ENCODE measurements at places on chromosomes 3 and 15.

- DNase-seq: no peak
Measured at GRCh38 chr15:86852741-86853140, 773.1 kb downstream of the AGBL1 start.

- DNase-seq: no peak
Measured at GRCh38 chr3:123140550-123140949, 61.2 kb upstream of the SEC22A start.

DNA sequence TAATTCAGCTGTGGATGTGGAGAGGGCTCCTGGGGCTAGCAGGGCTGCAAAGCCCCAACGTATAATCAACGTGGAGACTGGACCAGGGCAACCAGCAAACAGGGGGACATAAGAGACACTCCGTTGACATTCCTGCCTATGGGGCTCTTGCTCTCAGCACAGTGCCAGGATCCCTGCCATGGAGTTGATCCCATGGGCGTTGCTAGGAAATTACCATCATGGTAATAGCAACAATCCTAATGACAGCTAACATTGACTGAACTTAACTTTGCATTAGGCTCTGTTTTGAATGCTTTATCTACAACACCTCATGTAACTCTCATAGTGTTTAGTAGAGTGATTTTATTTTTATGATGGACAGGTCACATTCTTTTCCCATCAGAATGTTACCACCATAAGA lies 16.9 kb downstream of the GASK1A start:
- no peak for DNase-seq

GRCh38 chr3:167162083-167162482 lies 218.0 kb downstream of the ZBBX start:
- DNase-seq: no peak

- no peak for DNase-seq
Measured at GRCh38 chr3:71582612-71583565, 639 bp downstream of the FOXP1 start.

- no peak for DNase-seq
Measured at GRCh38 chr3:46811615-46812236, 51.5 kb downstream of the MYL3 start.

DNA sequence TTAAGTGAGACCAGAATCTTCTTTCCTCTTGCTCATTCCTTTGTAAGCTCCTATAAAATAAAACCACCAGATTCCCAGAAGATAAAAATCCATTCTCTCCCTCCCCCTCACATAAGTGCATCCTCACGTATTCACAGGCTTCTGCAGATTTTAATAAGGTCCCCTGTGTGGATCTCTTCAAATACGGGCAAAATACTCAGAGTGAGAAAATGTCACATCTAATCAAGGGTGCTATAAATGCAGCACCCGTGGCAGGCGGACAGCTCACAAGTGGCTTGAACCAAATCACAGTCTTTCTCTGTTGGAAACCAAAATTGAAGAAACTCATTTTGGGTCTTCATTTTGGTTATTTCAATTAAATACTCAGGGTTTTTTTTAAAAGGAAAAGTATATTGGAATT lies 212.9 kb upstream of the CMC1 start:
- no peak for DNase-seq

- DNase-seq: no peak
Measured at GRCh38 chr3:32712506-32713055, 27.6 kb downstream of the CNOT10 start.

DNA sequence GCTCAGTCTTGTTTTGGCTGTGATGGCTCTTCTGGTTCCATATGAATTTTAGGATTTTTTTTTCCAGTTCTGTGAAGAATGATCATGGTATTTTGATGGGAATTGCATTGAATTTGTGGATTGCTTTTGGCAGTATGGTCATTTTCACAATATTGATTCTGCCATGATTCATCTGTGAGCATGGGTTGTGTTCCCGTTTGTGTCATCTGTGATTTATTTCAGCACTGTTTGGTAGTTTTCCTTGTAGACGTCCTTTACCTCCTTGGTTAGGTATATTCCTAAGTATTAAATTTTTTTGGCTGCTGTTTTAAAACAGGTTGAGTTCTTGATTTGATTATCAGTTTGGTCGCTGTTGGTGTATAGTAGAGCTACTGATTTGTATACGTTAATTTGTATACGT lies 18.5 kb downstream of the TCF12 start:
- no peak for DNase-seq

DNA sequence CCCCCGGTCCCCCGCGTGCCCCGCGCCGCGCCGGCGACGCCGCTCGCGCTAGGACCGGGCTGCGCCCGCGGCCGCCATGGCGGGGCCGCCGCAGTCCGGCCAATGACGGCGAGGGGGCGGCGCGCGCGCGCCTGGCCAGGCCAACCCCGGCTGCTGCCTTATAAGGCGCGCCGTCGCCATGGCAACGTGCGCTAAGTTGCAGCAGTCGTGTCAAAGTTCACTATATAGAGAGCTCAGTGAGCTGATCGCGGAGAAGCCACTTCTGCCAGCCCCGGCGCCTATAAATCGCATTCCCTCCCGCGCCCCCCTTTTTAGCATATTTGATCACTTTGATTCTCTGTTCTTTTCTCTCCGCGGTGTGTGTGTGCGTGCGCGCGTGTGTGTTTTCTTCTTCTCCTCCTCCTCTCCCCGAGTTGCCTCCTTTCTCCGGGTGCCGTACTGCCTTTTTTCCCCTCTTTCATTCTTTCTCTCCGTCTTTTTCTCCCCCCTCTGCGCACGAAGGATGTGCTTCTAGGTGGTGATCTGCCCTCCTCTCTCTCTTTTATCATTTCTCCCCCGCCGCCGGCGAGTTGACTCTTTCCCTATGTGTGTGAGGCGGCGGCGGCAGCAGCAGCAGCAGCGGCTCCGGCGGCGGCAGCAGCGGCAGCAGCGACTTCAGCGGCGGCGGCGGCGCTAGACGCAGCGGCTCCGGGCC lies at the start of gene NR2F2:
Gene NR2F2 (plus strand): TSS at position 251 of the 694 bp plus-strand sequence. CDS start 1,406 bp downstream, outside the sequence.
- DNase-seq: peak; percentile 86

GRCh38 chr3:39755100-39755499 lies 54.3 kb upstream of the MYRIP start:
- no peak for DNase-seq

GRCh38 chr15:66955001-66955516 lies 110.3 kb upstream of the SMAD3 start:
- DNase-seq: no peak

GRCh38 chr3:16277471-16277870 lies 12.5 kb downstream of the OXNAD1 start:
- no peak for DNase-seq

DNA sequence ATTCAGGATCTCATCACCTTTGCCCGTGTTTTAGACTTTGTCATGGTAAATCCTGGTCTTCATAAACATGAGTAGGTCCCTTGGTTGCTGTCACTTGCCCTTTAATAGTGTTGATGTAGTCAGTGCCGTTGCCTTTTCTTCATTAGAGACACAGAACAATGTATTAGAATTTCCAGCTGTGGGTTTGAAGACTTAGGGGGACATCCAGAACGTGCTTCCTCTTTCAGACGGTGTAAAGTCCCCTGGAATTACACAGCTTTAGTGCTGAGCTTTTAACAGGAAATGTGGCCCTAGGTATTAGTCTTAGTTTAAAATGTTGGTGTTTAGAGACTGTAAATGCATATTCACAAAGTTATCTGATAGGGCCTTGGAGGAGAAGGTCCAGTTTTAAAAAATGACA lies 8.8 kb upstream of the LRCH3 start:
- DNase-seq: no peak

- no peak for DNase-seq
Measured at GRCh38 chr3:146468234-146468633, 1.1 kb downstream of the PLSCR2 start.

DNA sequence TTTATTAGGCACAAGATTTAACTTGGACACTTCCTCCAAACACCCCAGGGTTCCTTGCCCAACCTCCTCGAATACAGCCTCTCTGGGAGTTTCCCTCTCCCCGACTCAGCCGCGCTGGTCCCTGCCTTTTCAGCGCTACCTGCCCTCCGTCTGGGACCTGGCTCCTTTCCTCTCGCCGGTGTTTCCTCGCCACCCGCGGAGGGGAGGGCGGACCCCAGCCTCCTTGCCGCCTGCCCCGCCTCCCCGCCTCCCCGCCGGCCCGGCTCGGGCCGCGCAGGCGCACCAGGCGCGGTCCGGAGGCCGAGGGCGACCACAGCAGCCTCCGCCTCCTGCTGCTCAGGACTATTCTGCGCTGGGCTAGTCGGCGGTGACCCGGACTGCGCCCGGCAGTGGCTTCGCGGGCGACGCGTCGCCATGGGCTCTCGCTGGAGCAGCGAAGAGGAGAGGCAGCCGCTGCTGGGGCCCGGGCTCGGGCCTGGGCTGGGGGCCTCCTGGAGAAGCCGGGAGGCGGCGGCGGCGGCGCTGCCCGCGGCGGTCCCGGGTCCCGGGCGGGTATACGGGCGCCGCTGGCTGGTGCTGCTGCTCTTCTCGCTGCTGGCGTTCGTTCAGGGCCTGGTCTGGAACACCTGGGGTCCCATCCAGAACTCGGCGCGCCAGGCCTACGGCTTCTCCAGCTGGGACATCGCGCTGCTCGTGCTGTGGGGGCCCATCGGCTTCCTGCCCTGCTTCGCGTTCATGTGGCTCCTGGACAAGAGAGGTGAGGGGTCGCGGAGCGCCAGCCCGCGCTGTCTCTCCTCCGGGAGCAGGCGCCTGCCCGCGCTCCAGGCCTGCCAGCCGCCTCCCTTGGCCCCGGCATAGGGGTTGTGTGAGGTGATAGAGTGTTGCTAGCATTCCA lies at the start of gene SLC49A4:
Gene SLC49A4 (plus strand): TSS at position 291 of the 895 bp plus-strand sequence. CDS start 124 bp downstream, at position 415.
- DNase-seq: no peak

DNA sequence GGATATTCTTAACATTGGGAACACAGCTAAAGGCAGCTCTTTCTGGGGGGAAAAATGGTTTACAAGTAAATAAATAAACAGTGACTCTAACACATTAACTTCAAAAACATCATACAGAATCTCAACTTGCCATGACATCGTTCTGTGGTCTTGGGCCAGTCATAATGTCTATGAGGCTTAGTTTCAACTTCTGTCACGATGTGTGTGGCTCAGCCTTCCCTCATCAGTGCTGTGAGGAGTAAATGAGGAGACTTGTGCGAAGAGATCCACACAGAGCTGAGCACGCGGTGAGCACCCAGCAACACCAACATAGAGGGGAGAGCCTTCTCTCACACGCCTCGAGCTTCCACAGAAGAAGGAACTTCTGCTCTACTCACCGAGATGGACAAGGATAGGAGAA lies 49.0 kb downstream of the DZIP1L start:
- DNase-seq: no peak

- DNase-seq: no peak
Measured at GRCh38 chr3:183873914-183874313, 10.8 kb downstream of the PARL start.

DNA sequence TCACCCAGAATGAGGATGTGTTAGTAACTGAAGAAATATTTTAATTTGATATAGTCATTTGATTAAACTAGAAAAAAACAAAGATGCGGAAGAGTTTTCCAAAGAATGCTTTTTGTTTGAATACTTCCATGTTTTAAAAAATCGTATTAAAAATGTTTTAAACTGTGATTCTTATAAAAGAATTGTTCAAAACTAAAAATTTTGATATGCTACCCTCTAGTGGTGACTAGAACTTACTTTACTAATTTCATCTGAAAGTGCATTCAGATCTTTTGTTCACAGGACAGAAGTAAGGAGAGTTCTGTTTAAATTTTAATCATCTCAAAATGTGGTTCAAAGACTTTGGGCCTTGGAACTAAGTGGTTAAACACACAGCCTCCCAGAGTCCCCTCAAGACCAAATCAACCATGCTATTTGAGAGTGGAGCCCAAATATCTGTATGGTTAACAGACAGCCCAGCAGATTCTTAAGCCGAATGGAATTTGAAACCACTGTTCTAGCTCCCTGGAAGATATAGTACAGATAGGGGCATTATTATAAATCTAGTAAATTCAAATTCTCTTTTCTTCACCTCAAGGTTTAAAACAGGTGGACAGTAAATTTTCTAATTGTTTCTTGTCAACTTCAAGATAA lies 45.2 kb upstream of the SYNPR start:
- no peak for DNase-seq

DNA sequence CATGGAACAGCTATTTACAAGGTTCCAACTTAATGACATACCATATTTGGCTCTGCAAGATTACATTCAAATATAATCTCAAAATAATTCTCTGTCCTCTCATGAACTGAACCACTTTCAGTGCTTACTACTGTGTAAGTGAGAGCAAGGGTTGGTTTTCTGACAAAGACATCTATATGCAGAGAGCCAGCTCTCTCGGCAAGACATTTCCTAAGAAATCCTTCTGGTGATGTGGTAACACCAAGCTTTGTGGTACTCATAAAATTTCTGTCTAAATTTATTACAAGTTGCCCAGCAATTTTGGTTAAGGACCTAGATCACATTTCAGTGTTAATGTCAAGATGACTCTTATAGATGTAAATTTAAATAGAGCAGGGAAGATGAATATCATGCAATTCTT lies 184.9 kb downstream of the GAP43 start:
- DNase-seq: no peak

- DNase-seq: no peak
Measured at GRCh38 chr3:157500232-157500631, 3.0 kb downstream of the VEPH1 start.

GRCh38 chr15:67524235-67524634 lies 3.3 kb downstream of the C15orf61 start:
- no peak for DNase-seq

DNA sequence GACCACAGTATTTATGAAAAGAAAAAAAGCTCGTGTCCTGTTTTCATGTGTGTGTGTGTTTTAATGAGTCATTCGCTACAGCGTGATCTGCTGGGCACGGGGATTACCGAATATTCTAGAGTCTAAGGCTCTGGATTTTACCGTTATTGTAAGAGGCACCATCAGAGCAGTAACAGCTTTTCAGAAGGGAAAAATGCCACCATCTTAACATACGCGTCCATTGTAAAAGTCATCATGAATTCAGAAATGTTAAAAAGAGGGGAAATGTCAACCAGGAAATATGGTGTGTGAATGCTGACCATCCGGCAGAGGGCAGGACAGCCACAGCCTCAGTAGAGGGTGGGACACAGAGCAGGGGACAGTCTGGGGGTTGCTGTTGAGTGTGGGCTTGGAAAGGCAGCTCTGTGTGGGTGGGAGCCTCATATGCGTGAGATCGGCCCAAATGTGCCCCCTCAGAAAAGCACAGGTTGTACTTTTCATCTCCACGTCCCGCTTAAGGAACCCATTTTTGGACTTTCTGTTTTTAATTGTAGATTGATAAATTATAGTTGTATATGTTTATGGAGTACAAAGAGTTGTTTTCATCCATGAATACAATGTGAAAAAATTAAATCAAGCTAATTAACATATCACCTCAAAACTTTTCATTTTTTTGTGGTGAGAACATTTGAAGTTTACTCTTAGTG lies 69.6 kb downstream of the ASB7 start:
- DNase-seq: no peak

DNA sequence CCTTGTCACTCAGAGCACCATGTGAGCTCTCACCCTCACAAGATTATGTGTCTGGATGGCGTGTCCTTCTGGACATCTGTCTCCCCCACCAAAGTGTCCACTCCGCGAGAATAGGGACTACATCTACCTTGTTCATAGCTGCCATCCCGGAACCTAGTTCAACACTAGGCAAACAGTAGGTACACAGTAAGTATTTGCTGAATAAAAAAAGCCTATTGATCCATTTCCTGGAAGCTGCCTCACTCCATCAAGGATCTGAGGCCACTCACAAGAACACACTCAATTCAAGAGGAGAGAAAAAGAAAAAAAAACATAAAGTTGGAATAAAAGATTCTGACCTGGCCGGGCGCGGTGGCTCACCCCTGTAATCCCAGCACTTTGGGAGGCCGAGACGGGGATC lies 11.2 kb upstream of the ALAS1 start:
- DNase-seq: no peak

- no peak for DNase-seq
Measured at GRCh38 chr3:197325773-197326172, 27.4 kb upstream of the DLG1 start.

GRCh38 chr3:4750306-4750968 lies 228.8 kb upstream of the BHLHE40 start:
- no peak for DNase-seq
